NCI-H446 (cell line): ENCODE measurements at places on chromosomes 12 and 14.

GRCh38 chr12:93913845-93914244 is 234.5 kb upstream of the PLXNC1 start:
- DNase-seq, result peak; percentile 50

DNA sequence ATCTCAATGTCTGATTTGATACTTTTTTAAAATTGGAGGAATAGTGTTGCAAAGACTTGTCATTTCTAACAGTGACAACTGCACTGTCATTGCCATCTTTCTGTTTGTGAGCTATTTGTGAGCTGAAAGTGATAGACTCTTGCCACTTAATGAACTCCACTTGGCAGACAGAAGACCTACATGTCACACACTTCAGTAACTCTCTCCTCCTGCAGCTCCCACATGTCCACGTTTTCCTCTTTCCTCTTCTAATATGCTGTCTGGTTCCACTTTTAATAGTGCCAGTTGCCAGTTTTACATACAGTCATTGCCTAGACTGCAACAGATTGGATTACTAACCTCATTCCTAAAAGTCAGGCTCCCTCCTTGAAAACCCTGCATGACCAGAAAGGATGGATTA is 121.5 kb downstream of the CAPZA3 start:
- peak; percentile 68 for DNase-seq

DNA sequence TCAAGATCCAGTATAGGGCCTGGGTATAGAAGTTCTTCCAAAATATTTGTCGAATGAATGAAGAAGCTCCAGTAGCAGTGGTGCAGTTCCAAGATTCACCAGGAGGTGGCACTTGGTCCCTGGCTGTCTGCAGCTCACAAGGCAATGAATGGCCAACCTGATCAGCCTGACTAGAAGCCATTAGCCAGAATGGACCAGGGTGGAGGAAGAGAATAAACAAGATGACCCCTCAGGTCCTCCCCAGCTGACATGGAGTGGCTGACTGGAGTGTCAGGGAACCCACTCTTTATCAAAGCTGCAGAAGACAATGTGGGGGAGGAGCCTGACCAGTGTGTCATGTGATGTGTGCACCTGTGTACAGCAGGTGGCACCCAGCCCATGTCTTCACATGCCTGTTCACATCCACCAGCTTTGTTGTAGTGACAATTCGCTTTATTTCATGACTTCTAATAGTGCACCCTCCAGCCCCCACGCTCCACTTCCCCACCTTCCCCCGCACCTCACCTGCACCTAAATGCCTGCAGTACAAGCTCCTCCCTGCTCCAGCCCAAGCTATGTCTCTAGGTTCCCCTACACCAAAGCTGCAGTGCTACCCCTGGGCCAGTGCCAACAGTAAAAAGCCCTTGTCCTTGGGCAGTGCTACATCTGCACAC is 3.0 kb downstream of the LTBP2 start:
- peak; percentile 69 for DNase-seq

GRCh38 chr12:52054833-52055730 is 3.8 kb downstream of the NR4A1 start:
- DNase-seq, result no peak

- no peak for DNase-seq
These were observed 120.7 kb downstream of the ADGRD1 start for GRCh38 chr12:131074221-131075083.

- peak; percentile 10 for DNase-seq
These were observed 69.4 kb downstream of the ATXN2 start for GRCh38 chr12:111529424-111530368.

DNA sequence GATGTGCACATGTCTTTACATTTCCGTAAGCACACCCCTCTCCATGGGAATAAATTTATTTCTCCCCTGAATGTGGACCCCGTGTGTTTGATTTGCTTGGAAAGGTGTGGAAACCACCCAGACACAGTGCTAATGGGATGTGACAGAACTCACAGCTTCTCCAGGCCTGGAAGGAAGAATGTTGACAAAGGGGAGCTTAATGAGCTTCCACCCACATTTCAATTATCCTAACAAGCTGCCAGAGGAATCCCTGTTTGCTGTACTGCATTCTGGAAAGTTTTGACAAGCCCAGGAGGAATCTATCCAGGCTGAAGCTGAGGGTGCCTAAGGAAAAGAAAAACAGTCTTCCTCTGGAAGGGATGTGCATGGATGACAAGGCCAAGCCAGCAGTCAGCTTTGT is 51.2 kb upstream of the CCDC60 start:
- no peak for DNase-seq

DNA sequence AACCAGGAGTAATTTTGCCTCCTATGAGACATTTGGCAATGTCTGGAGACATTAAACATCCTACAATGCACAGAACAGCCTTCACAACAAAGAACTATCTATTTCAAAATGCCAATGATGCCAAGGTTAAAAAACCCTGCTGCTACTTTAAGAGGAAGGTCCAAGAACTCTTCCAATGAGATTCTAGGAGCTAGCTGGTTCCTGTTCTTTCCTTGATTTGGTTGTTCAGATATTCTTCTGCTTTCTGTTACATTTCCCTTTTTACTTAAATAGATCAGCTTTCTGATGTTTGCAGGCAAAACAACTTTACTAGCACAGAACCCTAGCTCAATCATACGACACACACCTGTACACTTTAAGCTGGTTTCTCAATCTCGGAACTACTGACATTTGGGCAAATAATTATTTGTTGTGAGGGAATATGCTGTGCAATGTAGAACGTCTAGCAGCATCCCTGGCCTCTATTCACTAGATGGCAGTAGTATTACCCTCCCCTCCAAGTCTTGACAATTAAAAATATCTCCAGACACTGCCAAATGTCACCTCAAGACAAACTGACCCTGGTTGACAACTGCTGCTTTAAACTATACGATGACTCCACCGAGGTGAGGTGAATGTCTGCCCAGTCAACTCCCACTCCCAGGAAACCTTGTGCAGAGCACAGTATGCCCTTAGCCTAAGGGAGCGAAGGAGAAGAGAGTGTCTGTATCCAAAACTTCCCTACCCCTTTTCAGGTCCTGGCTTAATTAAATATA is 4.4 kb downstream of the BLTP3B start:
- DNase-seq, result no peak

DNA sequence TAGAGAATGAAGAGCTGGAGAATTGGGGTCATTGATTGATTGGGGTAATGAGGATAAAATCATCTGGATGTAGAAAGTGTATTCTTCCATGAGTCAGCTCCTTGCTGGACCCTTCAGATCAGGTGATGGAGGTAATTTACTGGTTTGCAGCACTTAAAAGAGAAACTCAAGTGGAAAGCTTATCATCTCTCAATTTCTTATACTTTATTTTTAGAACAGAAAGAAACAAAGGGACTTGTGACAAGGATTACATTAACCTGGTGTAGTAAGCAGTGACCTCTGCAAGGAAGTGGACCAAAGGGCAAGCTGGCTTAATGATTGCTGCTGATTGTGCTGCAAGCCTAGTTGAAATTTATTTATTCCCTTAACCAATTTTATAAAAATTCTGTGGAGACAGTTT is 405.0 kb downstream of the TRHDE start:
- no peak for DNase-seq

DNA sequence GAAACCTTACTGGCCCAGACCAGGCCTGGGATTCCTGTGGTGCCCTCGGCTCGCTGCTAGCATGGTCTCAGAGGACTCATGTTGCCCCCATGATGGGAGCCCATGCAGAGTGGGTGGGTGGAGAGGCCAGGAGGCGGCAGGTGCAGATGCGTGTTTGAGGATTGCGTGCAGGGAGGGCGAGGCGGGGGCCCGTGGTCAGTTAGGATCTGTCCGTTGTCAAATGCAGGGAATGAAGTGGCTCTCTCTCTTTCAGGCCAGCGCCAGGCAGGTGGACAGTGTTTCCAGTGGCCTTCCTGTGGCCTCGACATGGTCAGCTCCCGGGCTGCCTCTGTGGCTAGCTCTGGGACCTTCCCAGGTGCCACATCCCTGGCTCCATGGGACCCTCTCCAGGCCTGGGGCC is 39.3 kb upstream of the DLK1 start:
- DNase-seq, result no peak

DNA sequence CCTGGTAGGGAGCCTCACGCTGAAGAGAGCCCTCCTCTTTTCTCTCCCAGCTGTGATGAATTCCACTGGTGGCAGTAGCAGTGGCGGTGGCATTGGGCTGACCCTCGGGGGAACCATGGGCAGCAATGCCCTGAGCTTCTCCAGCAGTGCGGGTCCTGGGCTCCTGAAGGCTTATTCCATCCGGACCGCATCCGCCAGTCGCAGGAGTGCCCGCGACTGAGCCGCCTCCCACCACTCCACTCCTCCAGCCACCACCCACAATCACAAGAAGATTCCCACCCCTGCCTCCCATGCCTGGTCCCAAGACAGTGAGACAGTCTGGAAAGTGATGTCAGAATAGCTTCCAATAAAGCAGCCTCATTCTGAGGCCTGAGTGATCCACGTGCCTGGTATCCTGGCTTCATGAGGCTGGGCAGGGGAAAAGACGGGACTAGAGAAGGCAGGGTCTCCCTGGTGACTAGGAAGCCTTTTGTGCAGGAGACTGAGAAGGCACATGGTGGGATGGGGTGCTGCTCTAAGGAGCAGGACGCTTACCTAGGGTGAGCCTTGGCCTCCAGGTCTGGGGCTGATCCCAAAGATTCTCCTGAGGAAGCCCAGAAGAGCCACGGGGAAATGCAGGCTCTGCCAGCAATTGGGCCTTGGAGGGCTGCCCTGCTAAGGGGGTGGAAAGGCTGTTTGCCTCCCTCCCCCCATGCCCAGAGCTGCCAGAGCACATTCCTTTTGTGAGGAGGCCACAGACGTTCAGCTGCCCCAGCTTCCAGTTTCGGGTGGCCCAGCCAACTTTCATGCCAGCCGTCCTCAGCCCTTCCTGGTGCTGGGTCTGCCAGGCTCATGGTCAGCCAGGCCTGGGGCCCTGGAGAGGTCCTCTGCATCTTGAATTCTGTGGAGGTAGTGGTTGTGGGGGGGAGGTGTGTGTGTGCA is 15.8 kb downstream of the KRT7 start:
- DNase-seq, result peak; percentile 77

- no peak for DNase-seq
These were observed 24.1 kb downstream of the TMEM229B start for GRCh38 chr14:67464377-67464776.

- DNase-seq, result no peak
These were observed 8.5 kb upstream of the SYNJ2BP start for GRCh38 chr14:70425354-70425753.

DNA sequence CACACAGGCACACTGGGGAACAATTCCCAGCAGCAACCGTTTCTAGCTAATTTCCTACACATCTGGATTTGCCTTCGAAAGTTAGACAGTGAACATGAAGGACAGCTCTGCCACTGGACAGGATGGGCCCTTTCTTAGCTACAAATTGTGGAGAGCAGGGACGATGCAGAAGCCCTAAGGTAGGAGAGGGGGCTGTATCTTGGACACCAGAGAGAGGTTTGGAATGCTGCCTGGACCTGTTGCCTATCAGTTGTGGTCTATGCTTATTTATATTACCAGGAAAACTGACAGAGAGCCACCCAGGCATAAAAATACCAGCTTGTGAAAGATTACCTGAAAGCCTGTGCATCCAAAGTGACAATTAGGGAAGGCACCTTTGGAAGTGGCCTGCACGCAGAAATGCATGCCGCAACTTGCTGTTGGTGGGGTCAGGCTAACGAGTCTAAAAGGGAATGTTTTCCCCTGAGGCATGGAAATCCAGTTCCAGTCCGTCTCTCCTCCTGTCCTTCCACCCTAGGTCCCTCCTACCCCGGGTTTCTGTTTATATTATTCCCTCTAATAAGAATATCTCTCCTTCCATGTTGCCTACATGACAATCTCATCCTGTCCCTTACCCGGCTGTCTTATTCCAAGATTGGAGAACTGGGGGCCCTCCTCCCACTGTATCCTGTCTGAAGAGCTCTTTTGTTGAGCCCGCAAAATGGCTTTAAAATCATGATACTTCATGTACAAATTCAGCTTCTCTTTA is 60.2 kb downstream of the MDM2 start:
- no peak for DNase-seq

DNA sequence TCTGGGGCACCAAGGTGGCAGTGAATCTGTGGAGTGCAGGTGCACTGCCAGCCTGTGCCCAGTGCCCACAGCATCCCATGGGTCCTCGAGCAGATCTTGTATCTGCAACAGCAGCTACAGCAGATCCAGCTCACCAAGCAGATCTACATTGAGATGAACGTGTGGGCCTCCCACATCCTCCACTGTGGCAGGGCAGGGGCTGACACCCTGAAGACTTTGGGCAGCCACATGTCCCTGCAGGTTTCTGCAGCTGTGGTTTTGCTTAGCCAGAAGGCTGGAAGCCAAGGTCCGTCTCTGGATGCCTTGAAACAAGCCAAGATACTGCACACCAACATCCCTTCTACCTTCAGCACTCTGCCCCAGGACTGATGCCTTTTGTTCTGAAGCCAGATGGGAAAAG is 338.8 kb upstream of the OR4E1 start:
- DNase-seq, result no peak

DNA sequence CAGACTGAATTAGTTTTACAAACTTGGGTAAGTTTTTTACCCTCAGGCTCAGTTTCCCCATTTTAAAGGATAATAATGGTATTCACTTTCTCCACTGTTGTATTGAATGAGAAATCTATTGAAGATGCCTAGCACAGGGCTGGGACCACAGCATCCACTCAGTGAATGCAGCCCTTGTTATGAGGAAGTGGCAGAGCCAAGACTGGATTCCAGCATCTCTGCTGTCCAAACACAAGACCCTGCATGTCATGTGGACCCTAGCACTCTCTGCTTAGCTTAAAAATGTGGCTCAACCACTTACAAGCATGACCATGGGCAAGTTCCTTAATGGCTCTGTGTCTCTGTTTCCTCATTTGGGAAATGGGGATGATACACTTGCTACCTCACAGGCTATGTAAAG is 24.1 kb upstream of the TRIM9 start:
- no peak for DNase-seq

GRCh38 chr14:34482463-34482862 is 20.4 kb upstream of the SPTSSA start:
- DNase-seq, result no peak

DNA sequence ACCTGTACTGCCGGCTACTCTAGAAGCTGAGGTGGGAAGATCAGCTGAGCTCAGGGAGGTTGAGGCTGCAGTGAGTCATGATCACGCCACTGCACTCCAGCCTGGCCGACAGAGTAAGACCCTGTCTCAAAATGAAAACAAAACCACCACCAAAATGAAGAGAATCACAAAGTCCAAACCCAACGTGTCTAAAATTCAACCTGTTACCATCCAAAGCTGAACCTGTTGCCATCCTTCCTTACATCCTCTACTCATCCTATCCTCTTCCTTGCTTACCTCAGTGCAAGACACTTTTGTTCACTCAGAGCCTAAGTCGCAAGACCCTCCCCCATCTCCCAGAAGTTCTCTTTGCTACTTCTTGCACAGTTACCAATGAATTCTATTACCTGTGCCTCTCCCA is 299.7 kb downstream of the ATP23 start:
- no peak for DNase-seq

- no peak for DNase-seq
These were observed 28.4 kb downstream of the DGLUCY start for GRCh38 chr14:91142214-91142668.

- DNase-seq, result peak; percentile 96
These were observed at the start of gene PAX9 for GRCh38 chr14:36661506-36662257. Gene PAX9 (plus strand): TSS chr14:36661860. CDS start chr14:36662090, 230 bp downstream.

DNA sequence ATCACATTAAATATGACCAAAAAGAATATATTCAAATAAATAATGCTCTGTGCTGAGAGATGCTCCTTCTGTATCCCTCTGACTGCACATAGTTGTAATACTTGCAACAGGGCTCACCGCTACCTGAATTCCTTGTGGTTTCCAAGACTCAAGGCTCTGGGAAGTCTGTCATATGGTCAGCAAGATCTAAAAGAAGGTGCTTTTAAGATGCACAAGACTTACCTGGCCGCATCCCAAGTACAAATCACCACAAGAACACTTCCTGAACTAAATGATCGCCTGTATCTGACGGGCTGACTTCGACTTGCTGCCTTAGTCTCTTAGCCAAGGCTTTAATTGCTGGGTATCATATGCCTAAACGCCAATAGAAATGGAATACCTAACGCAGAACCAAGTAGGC is 67.2 kb downstream of the HECTD4 start:
- no peak for DNase-seq
